ENCODE measurements at places on chromosomes 4 and X.

- DNase-seq = no peak
Observed at GRCh38 chrX:13420545-13421183, 100.8 kb upstream of the ATXN3L start.

DNA sequence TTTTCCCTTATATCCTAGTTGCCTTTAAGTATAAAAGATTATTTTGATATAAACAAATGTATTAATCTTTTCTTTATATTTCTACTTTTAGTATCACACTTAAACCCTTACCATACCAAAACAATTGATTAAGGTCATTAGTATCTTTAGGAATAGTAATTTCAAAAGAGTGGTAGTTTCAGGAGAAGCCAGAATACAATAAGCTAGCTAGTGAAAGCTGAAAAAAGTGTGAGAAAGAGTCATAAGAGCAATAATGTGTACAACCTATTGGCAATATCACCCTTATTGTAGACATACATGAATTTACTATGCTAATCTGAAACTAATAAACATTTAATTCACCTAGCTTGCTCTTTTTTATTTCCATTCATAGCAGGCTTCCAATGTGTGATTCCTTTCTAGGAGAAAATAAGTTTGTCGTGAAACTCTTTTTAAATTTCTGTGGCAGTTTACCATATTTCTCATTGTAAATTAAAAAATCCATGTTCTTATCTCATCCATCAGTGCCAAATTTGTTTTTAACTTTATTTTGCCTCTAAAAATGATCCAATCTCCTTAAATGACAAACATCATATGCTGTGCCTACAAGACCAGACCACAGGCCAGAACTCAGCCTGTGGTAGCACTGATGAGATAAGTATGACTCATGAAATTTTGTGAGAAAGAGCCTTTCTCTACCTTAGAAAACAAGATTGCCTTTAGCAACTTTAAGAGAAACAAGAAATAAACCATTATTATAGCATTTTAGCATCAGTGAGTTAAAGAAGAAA is 8.1 kb downstream of the NEK1 start:
- no peak for DNase-seq

- DNase-seq = no peak
Observed at GRCh38 chr4:129379429-129379828, 283.5 kb downstream of the C4orf33 start.

DNA sequence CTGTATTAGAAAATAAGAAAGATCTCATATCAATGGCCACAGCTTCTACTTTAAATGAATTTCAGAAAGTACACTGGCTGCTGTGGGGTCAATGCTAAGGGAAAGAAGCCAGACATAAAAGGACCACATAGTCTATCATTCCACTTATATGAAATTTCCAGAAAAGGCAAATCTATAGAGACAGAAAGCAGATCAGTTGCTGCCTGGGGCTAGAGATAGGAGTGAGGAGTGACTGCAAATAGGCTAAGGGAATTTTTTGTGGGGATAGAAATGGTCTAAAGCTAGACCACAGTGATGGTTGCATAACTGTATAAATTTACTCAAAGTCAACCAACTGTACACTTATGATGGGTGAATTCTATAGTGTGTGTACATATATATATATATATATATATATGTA is 8.3 kb downstream of the GAB3 start:
- DNase-seq = no peak

DNA sequence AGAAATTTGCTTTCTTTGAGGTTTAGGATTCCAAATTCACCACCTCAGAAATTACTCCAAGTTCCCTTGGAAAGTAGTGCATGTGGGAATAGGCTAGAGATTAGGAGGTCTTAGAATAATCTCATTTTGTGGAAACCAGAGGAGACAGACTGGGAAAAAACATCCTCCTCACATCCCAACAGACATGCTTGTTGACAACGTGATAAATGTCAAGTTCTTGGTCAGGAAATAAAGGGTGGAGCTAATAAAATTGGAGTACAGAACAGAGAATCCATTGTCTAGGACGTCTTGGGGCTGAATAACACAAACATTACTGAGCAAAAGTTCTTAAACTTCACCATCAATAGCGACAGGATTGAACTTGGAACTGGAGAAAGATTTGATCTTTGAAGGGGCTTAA is 233.4 kb downstream of the PABPC4L start:
- no peak for DNase-seq

DNA sequence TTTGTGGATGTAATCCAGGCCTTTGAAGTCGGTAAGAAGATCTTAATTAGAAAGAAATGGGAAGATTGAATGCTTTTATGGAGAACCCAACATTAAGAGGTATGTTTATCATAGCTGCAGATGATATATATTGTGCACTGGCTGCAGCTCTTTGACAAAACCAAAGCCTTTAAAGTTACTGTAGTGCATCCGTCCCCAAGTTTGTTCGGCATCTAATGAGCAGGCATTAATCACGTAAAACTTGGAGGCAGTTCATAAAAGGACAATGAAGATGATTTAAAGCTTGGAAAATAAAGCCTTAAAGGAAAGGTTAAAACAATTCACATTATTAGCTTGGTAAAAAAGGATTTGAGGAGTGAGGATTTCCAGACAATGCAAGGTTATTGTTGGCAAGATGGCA is 150.8 kb upstream of the ARX start:
- DNase-seq = no peak

GRCh38 chr4:120871173-120871572 is 51.4 kb downstream of the PRDM5 start:
- no peak for DNase-seq

DNA sequence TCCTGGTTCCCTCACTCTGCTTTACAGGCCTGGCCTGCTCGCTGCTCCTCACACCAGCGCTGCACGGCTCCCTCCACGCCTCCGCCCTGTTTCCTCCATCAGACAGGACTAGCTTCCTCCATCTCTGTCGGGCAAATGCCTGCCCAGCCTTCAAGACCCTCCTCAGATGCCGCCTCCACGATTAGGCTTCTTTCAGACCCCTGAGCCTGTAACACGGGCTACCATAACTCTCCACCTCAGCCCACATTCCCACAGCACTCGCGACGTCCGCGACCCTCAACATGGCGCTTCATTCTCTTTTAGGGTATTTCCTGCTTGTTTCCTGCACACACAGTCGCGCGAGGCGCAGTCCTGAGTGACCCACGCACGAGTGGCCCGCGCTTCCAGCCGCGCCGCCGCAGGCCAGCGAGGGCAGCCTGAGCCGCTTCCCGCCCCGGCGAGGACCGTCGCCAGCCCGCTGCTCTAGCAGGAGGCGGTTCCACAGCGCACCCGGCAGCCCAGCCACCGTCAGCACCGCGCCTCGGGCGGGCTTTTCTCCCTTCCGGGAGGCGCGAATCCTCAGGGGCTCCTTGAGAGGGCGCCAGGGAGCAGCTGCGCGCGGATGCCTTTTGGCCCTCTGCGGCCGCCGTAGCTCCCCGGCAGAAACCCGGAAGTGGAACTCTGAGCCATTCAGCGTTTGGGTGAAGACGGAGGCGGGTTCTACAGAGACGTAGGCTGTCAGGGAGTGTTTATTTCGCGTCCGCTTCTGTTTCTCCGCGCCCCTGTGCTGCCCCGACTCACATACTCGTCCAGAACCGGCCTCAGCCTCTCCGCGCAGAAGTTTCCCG is at the start of gene FRG1:
FRG1 (plus strand) TSS at position 695 of the 827 bp plus-strand sequence. CDS start 138 bp downstream, outside the sequence.
- DNase-seq = peak; percentile 96

- DNase-seq = no peak
Observed at GRCh38 chrX:133419911-133420310, 4.6 kb upstream of the GPC4 start.

DNA sequence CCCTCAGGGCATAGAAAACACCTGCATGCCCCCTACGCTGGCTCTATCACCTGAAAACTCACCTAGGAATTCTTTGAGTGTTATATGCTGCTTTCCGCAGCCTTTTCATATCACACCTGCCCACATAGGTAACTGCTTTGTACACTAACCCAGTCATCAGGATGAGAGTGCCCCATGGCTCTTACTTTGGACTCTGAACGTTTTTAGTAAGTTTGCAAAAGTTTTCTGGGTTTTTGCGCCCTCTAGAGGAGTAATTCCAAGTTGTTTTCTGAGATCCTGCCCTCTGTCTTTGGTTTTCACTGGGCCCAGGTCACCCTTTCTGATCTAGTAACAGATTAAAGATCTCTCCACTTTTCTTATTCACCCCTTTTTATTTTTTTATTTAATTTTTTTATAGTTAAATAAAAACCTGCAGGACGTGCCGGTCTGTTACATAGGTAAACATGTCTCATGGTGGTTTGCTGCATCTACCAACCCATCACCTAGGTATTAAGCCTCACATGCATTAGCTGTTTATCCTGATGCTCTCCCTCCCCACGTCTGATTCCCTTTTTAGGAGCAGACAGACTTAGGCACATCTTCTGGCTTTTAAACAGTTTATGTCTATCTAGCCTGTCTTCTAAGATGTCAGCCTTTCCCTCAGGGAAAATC is 139.2 kb downstream of the NWD2 start:
- peak; percentile 37 for DNase-seq

DNA sequence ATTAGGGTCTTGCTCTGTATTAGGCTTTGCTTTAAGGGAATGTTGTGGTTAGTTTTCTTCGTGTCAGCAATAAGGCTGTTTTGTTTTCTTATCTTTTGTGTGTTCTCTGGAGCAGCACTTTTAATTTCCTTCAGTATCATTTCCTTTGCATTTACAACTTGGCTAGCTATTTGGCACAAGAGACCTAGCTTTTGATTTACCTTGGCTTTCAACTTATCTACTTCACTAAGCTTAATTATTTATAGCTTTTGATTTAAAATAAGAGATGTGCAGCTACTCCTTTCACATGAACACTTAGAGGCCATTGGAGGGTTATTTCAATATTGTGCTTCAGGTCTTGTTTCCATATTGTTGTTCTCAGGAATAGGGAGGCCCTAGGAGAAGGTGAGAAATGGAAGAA is 68.2 kb downstream of the FAT4 start:
- no peak for DNase-seq

- no peak for DNase-seq
Observed at GRCh38 chrX:20053537-20053936, 62.7 kb upstream of the BCLAF3 start.

DNA sequence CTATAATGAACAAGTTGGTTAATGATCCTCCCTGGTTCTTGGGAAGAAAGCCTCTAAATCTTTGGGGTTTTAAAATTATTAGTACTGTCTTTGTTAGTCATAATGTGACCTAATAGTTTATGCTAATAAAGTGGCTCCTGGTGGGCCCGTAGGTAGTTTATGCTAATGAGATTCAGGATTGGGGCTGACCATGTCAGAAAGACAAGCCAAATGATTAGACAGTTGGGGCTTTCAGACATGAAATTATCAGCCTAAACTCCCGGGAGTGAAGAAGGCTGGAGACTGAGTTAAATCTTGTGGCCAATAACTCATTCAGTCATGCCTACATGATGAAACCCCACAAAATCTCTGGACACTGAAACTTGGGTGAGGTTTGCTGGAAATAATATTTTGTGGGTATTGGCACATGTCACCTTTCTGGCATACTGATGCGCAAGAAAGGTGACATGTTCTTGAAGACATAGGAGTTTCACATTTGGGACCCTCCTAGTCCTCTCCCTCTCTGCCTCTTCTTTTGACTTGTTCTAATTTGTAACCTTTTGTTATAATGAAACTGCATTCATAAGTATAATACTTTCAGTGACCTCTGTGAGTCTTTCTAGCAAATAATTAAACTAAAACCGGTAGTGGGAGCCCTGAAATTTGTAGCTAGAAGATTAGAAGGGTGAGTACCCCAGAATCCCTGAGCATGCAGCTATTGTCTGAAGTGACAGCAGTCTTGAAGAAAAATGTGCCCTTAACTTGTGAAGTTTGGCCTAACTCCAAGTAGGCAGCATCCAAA is 196.8 kb upstream of the FSTL5 start:
- no peak for DNase-seq

DNA sequence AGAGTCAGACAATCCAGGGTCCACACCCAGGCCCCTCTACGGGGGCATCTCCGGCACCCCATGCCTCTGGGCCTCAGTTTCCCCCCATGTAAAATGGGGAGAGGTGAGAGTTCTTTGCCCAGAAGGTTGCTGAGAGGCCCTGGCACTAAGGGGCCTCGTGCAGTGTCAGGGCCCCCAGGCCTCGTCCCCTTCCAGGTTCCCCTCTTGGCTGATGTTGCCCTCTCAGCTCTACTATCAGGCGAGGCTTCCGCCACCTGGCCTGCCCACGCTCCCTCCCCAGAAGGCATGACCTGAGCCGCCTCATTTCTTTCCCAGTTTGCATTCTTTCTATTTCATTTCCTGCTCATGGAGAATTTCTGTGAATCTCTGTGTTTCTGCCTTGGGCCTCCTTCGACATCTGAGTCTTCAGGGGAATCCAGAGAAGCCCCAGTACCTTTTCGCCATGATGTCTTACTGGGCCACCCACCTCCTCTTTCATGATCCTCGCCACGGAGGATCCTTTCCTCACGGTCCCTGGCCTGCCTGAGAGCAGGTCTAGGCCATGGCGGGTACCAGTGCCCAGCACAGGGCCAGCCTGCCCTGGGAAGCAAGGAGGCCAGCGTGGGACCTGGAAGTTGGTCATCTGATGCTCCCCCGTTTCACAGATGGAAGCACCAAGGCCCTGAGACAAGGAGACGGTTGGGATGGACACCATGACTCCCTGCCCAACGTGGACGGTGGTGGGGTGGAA is 21.9 kb upstream of the MRFAP1 start:
- DNase-seq = no peak

DNA sequence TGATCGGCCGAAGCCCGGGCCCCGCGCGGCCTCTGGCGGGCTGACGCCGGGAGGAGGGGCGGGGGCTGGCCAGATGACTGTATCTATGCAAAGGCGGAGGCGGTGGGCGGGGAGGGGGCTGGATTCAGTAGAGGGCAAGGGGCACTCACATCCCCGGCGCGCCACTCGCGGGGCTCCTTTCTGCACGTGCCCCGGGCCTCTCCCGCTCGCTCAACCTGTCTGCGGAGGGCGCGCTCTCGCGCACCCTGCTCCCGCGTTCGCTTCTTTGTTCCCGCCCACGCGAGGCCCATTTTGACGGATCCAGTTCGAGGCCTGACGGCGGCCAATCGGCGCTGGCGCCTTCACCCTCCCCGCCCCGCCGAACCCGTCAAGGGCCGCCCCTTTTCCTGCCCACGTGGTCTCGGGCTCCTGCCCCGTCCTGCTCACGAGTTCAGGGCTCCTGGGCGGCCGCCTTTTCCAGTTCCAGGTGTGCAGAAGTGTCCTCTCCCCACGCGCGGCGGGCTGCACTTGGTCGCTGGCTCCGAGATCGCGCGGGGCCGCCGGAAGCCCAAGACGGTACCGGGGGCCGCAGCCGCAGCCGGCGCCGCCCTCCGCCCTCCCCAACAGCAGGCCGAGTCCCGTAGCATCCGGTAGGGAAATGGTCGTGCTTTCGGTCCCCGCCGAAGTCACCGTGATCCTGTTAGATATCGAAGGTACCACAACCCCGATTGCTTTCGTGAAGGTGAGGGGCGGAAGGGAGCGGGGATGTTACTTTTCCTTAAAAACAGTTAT is at the start of the genes ENOPH1 and HNRNPDL:
ENOPH1 (plus strand) TSS at position 398 of the 771 bp plus-strand sequence; CDS start at position 638, 240 bp downstream.
HNRNPDL (minus strand) TSS at position 270 of the 771 bp plus-strand sequence. CDS start 772 bp downstream, outside the sequence.
- peak; percentile 95 for DNase-seq

GRCh38 chrX:47637546-47638195 is 7.9 kb upstream of the CFP start:
- DNase-seq = no peak

DNA sequence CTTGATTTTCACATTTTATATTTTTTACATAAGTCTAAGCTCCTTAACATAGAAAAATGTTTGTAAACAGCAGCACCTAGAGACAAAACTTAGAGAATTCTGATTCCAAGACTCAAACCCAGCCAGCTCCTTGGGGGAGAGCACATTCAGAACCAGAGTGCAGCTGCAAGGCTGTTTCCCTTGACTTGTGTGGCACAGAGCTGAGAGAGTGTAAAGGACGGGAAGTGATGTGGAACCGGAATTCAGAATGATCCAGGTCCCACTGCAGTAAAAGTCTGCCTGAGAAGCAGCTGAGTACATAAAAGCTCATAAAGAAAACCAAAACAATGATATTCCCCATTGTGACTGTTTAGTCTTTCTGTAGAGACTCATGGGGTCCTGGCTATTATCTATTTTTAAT is 713.8 kb downstream of the RAB28 start:
- DNase-seq = no peak
